DMS53 (cell line): ENCODE measurements at places on chromosomes 4 and X.

DNA sequence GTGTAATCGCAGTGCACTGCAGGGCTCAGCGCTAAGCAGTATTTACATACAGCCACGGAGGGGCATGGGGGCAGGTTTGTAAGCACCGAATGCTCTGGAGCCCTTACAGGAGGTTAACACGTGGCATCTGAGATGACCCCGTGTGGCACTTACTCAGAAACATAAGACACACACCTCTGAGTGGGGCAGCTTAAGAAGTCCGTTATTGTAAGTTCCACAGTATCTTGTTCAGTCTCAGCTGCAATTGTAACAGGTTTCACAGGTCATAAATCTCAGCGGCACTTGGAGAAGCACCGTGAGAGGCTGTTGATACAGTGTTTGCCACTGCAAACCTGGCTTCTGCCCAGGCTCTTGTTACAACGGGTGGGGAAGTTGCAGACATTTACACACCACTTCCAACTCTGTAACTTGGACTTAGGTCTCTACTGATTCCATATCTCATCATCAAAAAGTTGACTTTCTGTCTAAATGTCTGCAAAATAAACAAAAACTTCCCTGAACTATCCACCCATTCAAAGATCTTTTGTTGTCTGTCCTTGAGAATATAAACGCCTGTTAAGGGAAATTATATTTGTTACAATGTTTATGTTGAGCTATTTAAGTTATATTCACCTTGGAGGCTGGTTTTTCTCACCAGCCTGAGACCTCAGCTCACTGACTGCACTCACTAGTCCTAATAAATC is 10.3 kb downstream of the CPLX1 start:
- DNase-seq = peak; percentile 38

GRCh38 chr4:107243141-107243781 is 207.1 kb upstream of the DKK2 start:
- no peak for DNase-seq

DNA sequence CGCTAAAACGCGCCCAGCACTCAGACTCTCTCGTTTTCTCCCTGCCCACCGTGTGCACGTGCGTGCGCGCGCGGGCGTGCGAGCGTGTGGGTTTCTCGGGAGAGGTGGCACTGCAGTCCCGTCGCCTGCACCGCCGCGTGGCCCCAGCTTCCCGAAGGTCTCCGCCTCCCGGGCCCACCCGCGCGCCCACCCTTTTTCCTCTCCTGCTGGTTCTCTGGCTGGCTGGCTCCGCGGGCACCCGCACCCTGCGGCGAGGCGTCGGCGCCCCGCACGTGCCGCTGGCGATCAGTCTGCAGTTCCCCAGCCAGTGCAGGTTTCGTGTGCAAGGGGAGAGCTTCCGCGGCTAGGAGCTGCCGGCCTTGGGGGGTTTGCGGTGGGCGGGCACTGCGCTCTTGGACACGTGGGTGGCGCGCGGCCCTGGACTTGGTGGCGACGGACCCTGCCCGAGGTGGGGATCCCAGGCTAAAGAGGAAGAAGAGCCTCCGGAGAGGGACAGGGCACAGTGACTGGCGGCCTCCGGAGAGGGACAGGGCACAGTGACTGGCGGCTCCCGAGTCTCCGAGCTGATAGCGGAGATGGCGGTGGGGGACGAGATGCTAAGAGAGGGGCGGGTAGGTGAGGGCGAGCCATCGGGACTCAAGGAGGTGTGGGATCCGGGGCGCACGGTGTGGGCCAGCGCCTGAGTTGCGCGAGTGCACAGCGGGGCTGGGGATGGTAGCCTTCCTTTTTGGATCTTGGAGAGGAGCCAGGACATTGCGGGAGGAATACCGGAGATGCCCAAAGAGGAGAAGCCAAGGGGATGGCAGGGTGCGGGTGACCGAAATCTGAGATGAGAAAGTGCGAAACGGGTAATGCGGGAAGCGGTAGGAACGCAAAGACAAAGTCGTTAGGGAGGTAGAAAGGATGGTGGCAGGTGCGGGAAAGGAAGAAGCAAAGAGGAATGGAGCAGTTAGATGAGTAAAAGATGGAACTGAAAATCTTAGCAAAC is at the start of gene FAM184B:
Gene FAM184B (minus strand): TSS at position 322 of the 988 bp plus-strand sequence. CDS start 322 bp downstream, outside the sequence.
- DNase-seq = peak; percentile 85

GRCh38 chr4:7320206-7320797 is 114.4 kb downstream of the PSAPL1 start:
- DNase-seq = peak; percentile 88

GRCh38 chr4:13546941-13547484 is 2.7 kb upstream of the NKX3-2 start:
- peak; percentile 89 for DNase-seq

DNA sequence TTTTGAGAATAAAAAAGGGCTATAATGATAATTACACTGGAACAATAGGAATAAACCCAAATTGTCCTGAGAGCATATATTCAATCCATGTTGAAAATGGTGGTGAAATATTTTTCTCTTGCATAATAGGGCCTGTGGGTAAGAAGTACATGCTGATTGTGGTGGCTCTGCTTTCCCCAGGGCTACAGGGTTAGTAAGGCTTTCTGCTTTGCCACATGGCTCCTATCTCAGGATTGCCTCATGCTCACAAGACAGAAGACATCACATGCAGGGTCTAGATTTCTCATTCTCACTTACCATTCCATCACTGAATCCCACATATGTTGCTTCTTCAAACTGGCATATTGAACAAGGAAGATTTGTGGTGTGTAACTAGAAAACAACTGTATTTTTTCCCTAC is 12.4 kb upstream of the VEGFC start:
- DNase-seq = no peak

GRCh38 chrX:150696331-150696730 is 3.1 kb downstream of the MTMR1 start:
- DNase-seq = no peak

- no peak for DNase-seq
Measured at GRCh38 chrX:136725441-136726104, 55.2 kb downstream of the ARHGEF6 start.

DNA sequence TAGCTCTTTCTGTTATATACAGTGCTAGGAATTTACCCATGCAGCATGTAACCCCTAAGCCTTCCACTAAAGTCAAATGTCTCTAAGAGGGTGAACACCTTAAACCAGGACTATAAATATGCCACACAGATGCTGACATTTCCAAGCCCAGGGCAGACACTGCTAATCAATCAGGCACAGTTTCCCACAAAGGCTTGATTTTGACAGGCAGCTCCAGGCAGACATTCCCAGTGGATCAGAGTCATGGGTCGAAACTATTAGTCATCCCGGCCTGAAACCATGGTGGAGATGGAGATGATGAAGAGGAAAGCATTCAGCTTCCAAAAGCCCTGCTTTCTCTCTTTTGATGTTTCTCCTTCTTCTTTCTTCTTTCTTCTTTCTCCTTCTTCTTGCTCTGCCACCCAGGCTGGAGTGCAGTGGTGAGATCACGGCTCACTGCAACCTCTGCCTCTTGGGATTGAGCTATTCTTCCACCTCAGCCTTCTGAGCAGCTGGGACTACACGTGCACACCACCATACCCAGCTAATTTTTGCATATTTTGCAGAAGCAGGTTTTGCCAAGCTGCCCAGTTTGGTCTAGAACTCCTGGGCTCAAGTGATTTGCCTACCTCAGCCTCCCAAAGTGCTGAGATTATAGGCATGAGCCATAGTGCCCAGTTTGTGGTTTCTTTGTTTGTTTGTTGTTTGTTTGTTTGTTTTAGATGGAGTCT is 21.0 kb upstream of the SORCS2 start:
- no peak for DNase-seq

GRCh38 chrX:148811236-148811635 is 310.8 kb downstream of the AFF2 start:
- DNase-seq = no peak

GRCh38 chrX:16658284-16658683 is 8.3 kb downstream of the S100G start:
- no peak for DNase-seq

DNA sequence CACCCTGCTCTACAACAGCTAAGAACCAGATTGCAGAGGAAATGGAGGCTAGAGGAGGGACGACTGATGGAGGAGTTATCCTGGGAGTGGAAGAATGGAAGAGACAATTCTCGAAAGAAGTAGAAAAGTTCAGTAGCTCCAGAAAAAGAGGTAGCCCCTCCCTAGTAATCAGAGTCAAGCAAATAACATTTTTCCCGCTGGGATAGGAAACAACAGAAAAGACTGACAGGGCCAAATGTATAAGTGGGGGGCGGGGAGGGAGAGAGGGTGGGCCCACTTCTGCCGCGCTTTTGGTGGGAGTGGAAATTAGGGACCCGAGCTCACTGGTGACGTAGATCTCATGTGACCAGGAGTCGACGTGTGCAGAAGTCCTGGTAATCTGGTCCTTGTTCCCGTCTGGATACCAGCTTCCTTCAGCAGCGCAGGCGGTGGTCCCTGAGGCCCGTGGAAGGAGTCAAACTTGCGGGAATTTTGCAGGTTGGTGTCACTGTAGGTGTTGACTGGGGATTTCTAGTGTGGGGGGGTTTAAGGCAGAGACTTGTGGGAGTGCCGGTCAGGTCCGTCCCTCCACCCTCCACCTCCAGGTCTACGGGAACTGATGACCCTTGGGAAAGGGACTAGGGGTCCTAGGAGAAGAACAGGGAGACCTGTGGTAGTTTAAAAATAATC is at the start of gene TCEAL9:
Gene TCEAL9 (plus strand): TSS at position 377 of the 669 bp plus-strand sequence. CDS start 1,179 bp downstream, outside the sequence.
- peak; percentile 76 for DNase-seq

DNA sequence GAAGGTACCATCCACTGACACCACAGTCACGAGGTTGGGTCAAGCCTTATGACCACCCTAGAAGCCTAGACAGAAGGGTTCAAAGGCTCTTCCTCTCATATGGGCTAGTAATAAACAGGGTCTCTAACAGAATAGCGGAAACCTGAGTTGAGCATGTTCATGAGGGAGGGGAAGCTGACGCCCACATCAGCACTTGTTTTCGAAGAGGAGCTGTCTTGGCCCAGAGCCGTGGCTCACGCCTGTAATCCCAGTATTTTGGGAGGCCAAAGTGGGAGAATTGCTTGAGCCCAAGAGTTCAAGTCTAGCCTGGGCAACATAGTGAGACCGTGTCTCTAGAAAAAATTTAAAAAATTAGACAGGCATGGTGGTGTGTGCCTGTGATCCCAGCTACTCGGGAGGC is 21.5 kb upstream of the TMSB4X start:
- no peak for DNase-seq

DNA sequence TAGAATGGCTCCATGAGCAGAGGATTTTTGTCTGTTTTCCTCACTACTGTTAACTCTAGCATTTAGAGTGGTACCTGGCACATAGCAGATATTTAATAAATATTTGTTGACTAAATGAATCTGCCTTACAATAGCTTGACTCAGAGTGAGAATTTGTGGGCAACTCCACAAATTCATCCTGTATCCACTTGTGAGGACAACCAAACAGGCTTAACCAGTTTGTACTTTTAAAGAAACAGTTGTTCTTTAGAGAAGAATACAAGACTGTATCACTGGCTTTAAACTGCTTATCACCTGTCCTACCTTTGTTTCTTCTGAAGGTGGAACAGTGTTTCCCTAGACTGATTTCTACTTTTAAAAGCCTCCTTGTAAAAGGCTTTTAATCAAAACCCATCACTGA is 141.3 kb upstream of the SH3RF1 start:
- DNase-seq = peak; percentile 55

- DNase-seq = no peak
Measured at GRCh38 chr4:173273941-173274340, 60.2 kb downstream of the HMGB2 start.

DNA sequence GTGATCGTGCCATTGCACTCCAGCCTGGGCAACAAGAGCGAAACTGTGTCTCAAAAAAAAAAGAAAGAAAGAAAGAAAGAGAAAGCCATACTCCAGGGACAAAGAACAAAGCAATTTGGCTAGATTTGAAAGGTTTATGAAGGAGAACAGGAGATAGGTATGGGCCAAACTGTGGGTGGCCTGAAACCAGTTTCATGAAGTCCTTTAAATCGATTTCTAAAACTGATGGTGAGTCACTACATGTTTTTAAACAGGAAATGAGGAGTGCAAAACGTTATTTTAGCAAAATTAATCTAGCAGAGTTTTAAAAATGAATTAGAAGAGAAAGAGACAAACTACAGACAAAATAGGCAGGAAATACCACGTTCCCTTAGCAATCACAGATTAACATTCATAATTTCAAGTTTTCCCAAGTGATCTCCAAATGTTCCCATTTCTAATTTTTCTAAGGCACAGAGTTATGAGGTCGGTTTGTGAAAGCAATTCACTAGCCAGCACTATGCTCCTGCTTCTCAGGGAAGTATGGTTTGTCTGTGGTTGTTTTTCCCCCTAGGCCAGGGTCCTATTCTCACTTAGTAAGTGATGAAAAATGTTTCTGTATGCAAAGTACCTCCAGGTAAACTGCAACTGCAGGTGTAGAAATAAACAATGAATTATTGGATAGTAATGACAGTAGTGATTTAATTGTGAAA is 190.6 kb downstream of the PPP3CA start:
- DNase-seq = no peak

DNA sequence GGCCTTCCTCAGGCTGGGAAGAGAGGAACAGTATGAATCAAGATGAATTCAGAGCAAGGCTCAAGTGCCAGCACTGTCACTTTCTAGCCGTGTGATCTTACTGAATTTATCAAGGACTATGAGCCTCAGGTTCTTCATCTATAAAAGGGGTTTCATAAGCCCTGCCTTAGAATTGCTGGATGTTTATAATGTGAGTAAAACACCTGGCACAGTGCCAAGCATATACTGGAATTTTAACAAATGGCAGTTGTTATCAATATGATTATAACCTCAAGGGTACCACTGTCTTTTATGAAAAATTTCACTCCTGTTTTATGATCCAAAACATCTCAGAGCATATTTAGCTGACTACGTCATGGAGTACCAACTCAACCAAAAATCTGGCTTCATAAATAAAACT is 4.0 kb downstream of the MAGEC2 start:
- no peak for DNase-seq

- no peak for DNase-seq
Measured at GRCh38 chr4:8571702-8572685, 8.2 kb upstream of the GPR78 start.

- no peak for DNase-seq
Measured at GRCh38 chr4:137892134-137892533, 350.0 kb downstream of the SLC7A11 start.

GRCh38 chr4:67437974-67438713 is 107.2 kb downstream of the CENPC start:
- DNase-seq = peak; percentile 8

DNA sequence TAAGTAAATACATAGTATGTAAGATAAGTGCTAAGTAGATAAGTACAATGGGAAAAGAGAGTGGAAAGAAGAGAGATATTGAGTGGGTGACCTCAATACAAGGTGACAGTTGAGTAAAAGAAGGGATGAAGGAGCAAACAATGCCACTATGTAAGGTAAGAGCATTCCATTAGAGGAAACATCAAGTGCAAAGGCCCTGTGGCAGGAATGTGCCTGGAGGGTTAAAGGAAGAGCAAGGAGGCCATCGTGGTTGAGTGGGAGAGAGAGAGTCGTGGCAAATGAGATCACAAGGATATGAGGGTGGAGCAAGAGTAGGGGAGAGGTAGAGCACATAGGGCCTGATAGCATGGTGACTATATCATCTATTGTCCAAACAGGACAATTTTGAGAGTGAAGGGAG is 13.4 kb downstream of the EDNRA start:
- DNase-seq = no peak

DNA sequence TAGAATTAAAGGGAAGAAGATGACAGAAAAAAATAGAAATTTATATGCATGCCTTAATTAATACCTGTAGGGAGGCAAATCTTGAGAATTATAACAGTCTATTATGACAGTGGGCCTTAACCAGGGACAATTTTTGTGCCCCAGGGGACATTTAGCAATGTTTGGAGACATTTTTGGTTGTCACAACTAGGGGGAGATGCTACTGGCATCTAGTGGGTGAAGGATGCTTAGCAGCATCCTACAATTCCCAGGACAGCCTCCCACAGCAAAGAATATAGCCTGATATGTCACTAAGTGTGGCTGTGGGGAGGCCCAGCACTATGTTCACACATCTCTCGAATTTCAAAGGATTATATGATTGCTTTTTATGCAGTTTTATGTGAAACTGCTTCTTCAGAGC is 10.5 kb downstream of the GPR82 start:
- DNase-seq = peak; percentile 37
